ENCODE measurements at places on chromosomes 1 and 21.

DNA sequence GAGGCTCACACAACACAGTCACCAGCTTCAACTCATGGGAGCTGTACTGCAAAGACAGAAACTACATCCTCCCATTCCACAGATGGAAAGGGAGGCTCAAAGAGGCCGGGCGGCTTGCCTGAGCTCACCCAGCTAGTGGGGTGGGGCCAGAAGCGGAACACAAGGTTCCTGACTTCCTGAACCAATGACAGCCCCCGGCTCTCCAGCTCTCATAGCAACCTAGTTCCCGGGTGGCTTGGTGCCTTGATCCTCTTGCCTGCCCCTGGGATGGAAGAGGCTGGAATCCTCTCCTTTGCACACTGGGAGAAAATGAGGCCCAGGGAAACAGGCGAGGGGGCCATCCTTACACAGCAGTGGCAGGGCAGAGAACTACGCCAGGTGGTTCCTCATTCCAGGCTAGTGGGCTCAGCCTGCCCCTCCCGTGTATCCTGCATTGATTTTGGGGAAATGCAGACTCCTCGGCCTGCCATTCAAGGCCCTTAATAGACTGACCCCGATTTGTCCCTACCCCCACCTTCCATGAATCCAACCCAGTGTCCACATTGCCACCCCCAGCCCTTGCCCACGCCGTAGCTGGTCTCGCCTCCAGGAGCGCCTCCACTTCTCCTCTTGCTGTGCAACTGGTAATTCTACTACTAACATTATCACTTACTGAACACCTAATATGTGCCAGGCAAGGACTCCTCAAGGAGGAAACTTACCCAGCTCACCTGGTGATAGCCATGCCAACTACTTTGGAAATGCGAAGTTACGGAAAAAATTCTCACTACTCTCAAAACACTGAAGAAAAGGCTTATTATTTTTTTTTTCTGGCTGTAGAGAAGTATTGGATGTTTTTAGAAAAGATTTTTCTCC lies 5.0 kb downstream of the RAP1GAP start:
- DNase-seq: no peak

DNA sequence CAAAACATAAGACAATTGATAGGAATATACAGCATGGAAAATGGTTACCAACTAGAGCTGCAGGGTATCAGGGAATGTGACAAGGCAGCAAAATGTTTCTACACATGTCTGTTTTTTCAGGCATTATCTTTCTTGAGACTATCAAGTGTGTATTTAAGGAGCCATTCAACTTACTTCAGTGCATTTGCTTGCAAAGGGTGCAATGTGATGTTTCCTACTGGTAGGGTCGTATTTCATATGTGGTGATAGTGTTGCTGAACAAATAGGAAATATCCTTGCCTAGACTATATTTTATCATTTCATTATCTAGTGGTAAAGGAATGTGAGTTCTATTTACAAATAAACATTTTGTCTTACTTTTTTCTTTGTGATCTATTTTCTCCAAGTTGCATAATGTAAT lies 42.4 kb downstream of the PTPRC start:
- DNase-seq: no peak

DNA sequence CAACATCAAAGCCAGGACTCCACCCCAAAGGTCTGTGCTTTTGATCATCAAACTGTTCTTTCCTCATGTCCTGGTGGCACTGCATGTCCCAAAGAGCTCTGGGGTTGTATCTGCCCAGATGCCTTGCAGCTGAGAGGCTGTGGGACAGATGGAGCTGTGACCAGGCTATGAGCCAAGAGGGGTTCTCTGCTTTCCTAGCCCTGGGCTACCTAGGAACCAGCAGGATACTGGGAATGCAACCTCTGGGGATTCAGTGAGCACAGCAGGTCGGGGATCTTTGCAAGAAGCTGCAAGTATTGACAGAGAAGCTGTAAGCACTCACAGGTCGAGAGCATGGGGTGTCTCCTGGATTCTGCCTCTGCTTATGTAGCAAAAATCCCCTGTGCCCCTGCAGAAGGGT lies 186.6 kb downstream of the GRIK3 start:
- DNase-seq: no peak

DNA sequence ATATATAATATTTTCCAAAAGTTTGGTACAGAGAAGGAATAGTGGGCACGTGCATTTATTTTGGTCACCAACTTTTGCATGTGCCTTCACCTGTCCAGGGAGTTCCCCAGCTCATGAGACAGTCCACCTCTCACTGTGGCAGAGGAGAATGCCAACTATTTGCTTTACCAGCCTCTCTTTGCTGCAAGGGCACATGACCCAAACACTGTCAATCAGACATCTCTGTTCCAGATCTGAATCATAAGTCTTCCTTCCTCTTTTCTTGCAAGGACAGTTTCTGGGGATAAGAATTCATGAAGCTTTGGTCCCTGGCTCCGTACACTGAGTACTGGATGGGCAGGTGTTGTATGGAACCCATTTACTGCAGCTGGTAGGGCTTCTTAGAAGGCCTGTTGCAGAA lies 38.6 kb downstream of the C1orf87 start:
- no peak for DNase-seq

DNA sequence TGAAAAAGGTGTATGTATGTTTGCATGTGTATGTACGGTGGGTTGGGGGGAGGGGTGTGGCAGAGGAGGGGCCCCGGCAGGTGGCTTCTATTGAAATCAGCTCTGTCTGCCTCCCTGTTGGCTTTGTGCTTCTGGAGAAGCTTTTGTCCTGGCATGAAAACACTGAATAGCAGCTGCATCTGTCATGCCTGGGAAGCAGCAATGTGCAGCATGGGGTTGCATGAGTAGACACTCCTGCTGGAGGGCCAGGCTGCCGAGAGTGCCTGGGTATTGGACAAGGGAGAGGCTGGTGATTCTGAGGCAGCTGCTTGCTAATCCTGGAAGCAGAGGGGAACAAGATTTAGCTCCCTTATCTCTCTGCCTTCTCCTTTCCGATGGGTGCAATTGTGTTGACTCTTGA lies 20.5 kb downstream of the MAPKAPK2 start:
- no peak for DNase-seq

DNA sequence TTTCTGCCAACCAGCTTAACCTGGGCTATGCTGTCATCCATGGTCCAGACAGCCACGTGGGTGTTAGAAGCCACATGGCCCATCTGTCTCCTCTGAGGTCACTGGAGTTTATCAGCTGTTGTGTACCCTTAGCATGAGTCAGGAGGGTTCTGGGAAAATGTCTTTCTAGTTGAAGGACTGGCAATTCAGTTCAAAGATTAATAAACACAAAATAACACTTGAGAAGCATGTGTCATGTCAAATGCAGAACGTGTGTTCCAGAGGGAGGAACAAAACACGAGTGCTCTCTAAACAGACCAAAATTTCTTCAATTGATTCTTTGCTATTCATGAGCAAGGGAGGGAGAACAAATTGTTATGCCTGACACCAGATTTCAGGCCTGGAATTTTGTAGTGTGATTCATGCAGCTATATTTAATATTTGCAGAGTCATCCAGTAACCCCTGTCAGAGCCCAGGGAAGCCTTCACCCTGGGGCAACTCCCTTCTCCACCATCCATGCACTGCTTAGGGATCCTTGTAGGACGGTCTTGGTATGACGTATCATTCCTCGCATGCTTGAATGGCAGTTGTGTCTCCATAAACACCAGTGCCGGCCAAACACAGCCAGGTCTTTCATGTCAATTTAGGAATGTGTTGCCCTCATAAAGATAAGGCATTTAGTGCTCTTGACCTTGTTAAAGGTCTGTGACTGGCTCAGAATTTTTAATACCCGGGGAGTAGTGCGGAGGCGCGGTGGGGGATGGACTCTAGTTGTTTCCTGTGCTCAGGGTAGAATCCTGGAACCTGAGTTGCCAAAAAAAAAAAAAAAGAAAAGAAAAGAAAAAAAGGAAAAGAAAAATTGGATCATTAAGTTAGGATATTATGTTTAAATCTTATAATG lies 27.7 kb upstream of the DYRK1A start:
- DNase-seq: peak; percentile 42

DNA sequence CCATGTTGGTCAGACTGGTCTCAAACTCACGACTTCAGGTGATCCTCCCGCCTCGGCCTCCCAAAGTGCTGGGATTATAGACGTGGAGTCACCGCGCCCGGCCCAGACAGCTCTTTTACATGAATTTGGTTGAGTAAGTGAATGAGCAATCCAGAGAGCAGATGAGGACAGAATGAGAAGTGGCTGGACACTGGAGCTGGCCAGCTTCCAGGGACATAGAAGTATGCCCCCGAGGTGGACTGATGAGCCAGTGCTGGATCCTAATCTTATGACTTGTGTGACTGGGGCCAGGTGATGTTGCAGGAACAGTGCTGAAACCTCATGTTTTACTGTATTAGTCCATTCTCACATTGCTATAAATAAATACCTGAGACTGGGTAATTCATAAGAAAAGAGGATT lies 35.9 kb upstream of the KANK4 start:
- no peak for DNase-seq

GRCh38 chr1:233730809-233731208 lies 116.9 kb downstream of the KCNK1 start:
- DNase-seq: no peak

GRCh38 chr1:116433275-116434257 lies 60.5 kb downstream of the ATP1A1 start:
- peak; percentile 65 for DNase-seq

DNA sequence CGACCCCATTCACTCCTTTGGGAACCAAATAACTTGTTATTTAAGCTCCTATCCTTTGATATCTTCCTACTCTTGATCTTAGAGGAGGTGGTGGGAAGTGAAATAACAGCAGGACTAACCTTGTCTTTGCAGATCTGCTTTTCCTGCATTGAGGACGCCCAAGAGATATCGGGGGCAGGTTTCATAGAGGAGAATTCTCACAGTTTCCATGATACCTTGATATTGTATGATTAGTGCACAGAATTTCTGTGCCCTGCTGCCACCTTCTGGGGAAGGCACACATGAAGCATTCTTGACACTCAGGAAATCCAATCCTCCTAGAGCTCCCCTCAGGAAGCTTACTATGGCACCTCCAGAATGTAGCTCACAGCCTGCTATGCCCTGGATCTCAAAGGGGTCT lies 1.6 kb downstream of the CD1B start:
- DNase-seq: no peak

GRCh38 chr1:52913014-52913413 lies 8.5 kb downstream of the ECHDC2 start:
- DNase-seq: no peak
